ENCODE measurements at places on chromosomes 2 and 18.

DNA sequence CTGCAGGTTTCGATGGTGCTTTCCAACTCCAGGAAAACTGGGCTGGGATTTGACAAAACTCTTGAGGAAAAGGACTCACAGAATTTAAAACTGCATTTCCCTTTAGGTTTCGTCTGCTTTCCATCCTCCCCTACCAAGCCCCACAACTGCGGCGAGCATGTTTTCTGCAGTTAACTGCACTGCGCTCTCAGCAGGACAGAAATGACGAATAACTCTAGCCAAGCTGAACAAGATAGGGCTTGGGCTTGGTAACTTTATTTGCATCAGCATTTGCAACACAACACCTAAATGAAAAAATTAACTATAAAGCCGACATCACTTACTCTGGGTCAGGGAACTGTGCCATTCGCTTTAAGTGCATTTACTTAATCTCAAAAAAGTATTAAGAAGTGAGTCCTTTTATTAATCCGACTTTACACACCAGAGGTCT, 669 bp upstream of the PIKFYVE start:
- DNase-seq = peak; percentile 9

DNA sequence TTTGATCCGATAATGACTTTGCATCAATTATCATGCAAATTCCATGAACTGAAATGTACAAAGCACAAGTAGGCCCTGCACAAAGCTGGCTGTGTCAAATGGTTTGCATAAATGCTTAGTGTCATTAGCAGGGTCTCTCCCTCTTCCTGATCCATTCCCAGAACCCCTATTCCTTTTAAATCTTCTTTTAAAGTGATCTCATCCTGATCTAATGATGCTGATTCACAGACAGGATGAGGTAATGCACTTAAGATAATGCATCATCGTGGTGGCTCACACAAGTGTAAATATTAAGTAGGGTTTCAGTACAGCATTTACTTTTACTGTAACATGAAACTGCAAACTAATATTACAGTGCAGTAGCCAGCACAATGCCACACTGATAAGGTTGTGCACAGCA, 304.8 kb upstream of the SOX11 start:
- no peak for DNase-seq

GRCh38 chr2:121608967-121609366, 40.3 kb downstream of the CLASP1 start:
- no peak for DNase-seq

- DNase-seq = no peak
Observed at GRCh38 chr2:228673876-228674554, 492.5 kb upstream of the SPHKAP start.

DNA sequence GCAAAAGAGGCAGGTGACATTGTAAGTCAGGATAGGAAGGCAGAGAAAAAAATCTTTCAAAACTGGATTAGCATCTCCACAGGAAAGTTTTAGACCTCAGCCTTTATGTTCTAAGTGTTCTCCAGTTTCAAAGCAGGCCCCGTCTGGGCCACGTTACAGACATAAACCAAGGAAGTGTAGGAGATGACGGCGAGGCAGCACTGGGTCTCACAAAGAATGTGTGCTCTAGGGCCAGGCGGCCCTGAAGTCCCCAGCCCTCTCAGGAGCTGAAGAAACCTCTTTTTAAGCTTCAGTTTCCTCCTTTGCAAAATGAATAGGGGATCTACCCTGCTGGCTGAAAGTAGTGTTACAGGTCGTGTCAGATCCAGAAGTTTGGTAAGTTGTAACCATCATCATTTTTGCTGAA, 81.7 kb downstream of the SPRED2 start:
- DNase-seq = no peak

GRCh38 chr2:23588106-23588505, 203.1 kb downstream of the KLHL29 start:
- DNase-seq = no peak

GRCh38 chr2:119352357-119352756, 14.3 kb downstream of the C2orf76 start:
- no peak for DNase-seq

Measured in GM04503 (cell line).